ENCODE measurements at places on chromosomes 4 and X.

GRCh38 chrX:41863343-41864203 lies 59.8 kb downstream of the CASK start:
- DNase-seq: no peak

GRCh38 chrX:11632732-11633131 lies 33.0 kb downstream of the ARHGAP6 start:
- no peak for DNase-seq

DNA sequence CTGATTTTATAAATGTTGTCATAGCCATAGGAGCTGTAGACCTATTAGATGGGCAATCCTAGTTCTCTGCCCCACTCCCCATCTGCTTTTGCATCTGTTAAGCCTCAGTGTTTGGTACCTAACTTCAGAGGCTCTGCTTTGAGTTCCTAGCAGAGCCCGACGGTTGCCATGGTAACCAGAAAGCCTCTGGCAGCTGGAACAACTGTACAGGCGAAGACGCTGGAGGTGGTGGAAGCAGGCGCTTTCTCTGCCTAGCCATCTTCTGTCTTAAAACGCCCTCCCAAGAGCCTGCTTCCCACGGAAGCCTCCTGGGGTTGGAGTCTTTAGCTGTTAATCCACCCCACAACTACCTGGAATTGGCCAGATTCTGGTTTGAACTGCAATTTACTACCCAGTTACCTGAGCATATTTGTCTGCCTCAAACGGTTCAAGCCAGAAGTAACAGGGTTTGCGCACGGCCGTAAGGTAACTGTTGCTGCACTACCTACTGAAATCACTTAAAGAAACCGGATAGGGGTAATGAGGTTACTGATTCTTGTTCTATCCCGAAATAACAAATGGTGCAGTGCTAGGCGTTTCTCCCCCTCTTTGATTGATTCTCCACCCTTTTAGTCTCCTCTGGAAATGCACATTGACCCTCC lies 1.0 kb upstream of the GABRG1 start:
- no peak for DNase-seq

DNA sequence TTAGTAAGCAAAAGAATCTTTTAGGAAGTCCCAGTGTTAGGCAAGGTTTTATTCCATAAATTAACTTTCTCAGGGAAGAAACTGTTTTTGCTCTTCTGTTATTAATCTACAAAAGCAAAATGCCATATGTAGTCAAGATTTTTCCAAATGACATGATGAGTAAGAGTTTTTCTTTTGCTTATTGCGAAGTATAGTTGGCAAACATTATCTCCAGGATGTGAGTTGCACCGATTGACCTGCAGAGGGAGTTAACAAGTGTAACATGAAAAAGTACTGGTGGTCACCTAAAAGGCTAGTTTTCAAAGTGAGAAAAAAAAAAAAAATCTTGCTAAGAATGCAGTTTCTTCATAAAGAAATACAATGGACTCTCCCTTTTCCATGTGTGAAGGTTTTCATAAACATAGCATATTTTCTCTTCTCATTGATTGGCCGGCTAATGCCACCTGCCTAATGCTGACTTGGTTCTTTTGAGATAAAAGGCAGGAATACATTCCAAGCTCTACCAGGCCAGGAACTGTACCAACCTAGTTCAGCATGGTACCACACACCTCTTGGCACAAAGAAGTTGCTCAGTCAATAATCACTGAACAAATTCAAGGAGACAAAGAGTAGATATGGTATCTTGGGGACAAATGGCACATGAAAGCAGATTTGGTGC lies 100.2 kb downstream of the LNX1 start:
- no peak for DNase-seq

DNA sequence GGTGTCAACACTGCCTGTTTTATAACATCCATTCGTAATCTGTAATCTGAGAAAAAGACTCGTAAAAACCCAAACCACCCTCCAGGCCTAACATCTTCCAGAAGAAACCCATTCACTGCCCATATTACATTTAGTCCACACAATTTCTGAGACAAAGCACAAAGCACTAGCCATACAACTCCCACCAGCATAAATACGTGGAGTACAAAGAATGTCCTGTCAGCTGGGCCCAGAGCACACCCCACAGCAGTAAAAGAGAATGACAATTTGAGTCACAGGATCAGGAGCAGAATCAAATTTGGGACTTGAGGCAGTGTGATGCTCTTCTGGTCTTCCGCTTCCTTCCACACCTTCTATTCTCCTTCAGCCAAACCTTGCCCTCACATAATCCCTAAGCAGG lies 6.8 kb downstream of the MECP2 start:
- no peak for DNase-seq

DNA sequence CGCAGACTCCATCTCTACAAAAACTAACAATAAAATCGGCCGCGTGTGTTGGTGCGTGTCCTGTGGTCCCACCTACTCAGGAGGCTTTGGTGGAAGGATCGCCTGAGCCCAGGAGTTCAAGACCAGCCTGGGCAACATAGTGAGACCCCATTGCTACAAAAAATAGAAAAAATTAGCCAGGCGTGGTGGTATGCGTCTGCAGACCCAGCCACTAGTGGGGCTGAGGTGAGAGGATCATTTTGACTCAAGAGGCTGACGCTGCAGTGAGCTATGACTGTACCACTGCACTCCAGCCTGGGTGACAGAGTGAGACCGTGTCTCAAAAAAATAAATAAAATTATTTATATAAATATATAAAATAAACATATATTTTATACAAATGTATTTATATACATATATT lies 22.3 kb downstream of the ASMTL start:
- DNase-seq: no peak

- DNase-seq: no peak
These were observed 64.9 kb downstream of the SORCS2 start for GRCh38 chr4:7256984-7257810.

DNA sequence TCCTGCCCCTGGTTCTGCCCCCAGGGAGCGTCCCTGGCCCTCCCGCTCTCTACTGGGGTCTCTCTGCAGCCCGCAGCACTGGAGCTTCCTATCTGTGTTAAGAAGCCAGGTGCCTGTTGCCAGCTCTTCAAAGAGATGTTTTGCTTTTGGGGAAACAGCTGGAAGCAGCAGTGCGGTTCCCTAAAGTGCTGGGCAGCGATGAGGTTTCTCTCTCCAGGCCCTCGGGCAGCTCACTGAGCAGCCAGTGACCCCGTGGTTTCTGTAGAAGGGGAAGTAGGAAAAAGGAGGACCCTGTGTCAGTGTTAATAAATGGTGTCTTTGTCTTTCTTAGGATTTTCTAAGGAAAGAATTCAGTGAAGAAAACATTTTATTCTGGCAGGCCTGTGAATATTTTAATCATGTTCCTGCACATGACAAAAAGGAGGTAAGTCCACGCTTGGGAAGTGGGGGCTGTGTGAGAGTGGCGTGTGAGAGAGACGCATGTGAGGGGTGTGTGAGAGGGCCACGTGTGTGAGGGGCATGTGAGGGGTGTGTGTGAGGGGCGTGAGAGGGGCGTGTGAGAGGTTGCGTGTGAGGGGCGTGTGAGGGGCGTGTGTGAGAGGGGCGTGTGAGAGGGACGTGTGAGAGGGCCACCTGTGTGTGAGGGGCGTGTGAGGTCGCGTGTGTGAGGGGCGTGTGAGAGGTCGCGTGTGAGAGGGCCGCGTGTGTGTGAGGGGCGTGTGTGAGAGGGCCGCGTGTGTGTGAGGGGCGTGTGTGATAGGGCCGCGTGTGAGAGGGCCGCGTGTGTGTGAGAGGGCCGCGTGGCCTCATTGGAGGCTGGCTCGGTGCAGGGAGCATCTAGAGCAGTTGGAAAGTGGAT lies 27.1 kb upstream of the HGFAC start:
- DNase-seq: no peak

DNA sequence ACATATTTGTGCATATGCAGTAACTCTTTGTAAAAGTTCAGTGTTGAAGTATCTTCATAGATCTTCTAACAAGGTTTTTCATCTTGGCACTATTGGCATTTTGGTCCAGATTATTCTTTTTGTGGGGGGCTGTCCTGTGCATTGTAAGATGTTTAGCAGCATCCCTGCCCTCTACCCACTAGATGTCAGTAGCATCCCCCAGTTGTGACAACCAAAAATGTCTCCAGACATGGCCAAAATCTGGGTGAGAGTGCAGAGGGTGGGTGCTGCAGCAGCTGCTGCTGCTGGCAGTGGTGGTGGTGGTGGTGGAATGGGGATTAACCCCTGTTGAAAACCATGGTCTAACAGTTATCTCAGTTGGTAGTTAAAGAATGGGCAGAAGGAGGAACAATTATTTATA lies 370.0 kb downstream of the GPAT3 start:
- no peak for DNase-seq

DNA sequence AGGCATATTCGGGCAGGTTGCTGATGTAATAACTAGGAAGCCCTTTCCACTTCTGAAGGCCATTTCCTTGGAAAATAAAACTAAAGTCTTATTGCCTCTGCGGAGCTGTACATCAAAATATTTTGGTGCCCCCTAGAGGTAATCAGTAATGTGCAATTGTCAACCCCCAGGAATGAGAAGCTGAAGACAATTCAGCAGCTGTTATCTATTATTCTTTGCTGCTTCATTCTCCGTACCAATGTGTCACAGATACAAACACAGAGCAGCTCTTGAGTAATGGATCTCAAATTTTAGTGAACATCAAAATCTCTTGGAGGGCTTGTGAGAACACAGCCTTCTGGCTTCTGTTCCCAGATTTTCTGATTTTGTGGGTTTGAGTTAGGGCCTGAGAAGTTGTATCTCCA lies 3.5 kb upstream of the SLIT2 start:
- DNase-seq: no peak

GRCh38 chr4:171308661-171309060 lies 504.5 kb upstream of the GALNTL6 start:
- no peak for DNase-seq

GRCh38 chrX:130091980-130092522 lies 18.2 kb downstream of the ELF4 start:
- DNase-seq: peak; percentile 72

DNA sequence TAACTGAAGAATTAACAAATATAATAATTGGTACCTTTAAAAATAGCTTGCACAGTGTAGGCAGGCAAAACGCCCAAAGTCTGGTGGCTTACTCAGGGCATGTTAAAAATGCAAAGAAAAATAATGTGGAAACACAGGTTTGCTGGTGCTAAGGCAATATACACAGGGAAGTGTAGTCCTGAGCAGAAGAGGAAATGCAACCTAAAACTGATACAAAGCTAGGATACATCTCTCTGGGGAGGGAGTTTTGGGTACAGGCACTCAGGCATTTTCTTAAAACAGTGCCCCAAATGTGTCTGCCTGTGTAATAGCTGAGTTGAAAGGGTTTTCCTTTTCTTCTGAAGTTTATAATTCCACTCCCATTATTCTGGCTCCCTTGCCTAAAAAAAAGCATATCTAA lies 47.4 kb downstream of the TMPRSS11E start:
- no peak for DNase-seq

GRCh38 chr4:95428291-95429070 lies 120.3 kb downstream of the UNC5C start:
- DNase-seq: no peak

- DNase-seq: no peak
These were observed 73.4 kb upstream of the RAPGEF2 start for GRCh38 chr4:159029481-159029880.

DNA sequence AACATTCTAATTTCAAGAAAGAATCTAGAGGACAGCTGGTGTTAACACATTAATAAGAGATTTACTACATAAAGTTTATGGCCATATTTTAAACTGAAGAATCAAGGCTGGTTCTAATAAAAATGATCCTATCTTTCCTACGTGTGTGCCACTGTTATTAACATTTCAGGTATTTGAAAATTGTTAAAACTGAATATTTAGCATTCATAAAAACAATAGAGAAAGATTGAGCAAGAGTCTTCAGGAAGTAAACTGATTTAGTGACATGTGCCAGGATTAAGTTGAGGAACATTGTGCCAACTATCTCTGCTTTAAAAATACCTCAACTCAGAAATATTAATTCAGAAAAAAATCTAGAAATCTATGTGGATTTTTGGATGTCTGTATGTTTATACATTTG lies 810.1 kb downstream of the FAT4 start:
- no peak for DNase-seq

DNA sequence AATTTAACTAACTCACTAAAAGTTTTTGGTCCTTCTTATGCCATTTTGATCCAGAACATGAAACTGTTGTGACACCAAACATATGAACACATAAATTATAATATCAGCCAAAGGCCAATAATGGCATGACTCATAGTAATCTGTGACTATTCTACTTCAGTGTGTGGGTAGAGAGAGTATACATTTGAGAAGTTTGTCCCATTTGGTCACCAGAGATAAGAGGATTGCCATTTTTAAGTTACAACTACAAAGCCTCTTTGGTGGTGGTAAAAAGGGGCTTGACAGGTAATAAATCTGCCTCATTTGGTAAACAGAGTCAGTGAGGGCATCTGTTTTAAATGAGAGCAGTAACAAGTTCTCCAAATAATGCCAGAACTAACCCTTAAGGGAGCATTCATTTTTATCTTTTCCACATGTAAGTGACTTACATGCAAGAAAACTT lies 117.9 kb downstream of the TBC1D19 start:
- DNase-seq: no peak

DNA sequence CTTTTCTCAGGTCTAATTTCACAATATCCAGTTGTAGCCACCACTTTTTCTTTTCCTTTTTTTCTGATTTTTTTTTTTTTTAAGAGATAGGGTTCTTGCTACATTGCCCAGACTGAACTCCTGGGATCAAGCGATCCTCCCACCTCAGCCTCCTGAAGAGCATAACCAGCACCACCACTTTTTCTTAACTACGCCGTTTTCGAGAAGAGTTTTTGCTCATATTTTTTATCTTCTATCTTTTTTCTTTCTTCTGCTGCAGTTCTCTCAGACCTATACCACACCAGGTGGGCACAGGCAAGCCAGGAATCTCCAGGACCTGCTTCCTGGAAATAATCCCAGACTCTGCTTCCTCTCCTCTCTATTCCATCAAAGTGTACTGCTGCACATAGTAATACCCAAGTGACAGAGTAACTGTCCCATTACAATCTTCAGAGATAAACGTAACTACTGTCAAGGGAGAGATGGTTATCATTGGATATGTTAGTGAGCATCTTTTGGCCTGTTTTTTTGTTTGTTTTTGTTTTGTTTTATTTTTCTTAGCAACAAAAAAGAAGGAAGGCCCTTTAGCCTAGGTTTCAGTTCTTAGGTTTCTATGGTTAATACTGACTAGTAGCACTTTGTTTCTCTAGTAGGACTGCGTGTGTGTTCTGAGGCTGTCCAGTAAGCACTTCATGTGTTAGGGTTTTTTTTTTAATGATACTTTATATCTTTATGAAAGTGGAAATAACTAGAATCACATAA lies 59.2 kb upstream of the TXK start:
- DNase-seq: no peak

DNA sequence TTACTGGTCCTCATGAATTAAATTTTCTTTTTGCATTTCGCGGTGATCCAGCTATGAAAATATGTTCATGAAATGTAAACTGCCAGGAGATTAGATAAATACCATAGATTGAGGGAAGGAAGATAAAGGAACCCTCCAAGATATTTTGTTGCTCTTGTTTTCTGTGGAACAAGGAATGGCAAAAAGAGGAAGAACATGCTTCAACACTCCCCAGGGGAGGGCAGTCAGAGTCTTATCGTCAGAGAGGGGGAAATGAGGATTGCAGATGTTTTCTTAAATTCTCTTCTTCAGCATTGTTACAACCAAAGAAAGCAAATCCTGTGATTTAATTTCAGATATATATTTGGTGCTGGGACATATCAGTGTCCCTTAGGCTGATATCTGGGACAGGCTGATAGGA lies 9.5 kb upstream of the SFRP2 start:
- no peak for DNase-seq

Data from stimulated activated CD8-positive, alpha-beta memory T cell treated with anti-CD3 and anti-CD28 coated beads, Interleukin-2, amount 100 ng/mL, for 1 hour (primary cell).